Panc1 (cell line): ENCODE measurements at places on chromosomes 11 and 22. TPM values are rescaled to one million over a fixed set of nuclear protein-coding genes. Genes with fewer than 3 reads are reported as not detected.
A peak's percentile ranks its signal among the peaks of the same experiment; 100 is the strongest.

The A4GALT gene
- total RNA-seq, result 6.9 TPM

The C11orf86 gene
- 0.28 TPM for total RNA-seq

The CRACR2B gene
- 132 TPM for total RNA-seq

The PRG2 gene
- total RNA-seq, result not detected

The NFAM1 gene
- 0.41 TPM for total RNA-seq

The FOLR2 gene
- not detected for total RNA-seq

The SYT12 gene
- total RNA-seq, result 0.62 TPM

The MRPL23 gene
- 123 TPM for total RNA-seq

The NCAPH2 gene
- total RNA-seq, result 55.6 TPM

The TRPC6 gene
- total RNA-seq, result not detected

The LRRC74B gene
- total RNA-seq, result not detected

The SYCE3 gene
- total RNA-seq, result not detected

The NLRP14 gene
- 0.08 TPM for total RNA-seq

The PTPRCAP gene
- 0.82 TPM for total RNA-seq

The OR4C12 gene
- total RNA-seq, result not detected

The CCDC15 gene
- total RNA-seq, result 2.8 TPM

GRCh38 chr11:107733518-107733917 is 21.7 kb upstream of the SLN start:
- DNase-seq, result no peak

DNA sequence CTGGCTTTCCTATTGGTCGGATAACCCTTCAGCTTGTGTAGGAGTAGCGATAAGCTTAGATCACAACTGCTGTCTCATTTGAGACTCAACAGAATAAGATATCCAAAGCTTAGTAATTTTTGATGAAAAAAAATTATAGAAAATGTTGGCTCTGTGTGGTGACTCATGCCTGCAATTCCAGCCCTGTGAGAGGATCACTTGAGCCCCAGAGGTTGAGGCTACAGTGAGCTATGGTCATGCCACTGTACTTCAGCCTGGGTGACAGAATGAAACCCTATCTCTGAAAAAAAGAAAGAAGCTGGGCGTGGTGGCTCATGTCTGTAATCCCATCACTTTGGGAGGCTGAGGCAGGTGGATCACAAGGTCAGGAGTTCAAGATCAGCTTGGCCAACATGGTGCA is 55.6 kb upstream of the RRM1 start:
- no peak for DNase-seq

GRCh38 chr11:31958076-31958735 is 132.7 kb upstream of the RCN1 start:
- DNase-seq, result peak; percentile 27

DNA sequence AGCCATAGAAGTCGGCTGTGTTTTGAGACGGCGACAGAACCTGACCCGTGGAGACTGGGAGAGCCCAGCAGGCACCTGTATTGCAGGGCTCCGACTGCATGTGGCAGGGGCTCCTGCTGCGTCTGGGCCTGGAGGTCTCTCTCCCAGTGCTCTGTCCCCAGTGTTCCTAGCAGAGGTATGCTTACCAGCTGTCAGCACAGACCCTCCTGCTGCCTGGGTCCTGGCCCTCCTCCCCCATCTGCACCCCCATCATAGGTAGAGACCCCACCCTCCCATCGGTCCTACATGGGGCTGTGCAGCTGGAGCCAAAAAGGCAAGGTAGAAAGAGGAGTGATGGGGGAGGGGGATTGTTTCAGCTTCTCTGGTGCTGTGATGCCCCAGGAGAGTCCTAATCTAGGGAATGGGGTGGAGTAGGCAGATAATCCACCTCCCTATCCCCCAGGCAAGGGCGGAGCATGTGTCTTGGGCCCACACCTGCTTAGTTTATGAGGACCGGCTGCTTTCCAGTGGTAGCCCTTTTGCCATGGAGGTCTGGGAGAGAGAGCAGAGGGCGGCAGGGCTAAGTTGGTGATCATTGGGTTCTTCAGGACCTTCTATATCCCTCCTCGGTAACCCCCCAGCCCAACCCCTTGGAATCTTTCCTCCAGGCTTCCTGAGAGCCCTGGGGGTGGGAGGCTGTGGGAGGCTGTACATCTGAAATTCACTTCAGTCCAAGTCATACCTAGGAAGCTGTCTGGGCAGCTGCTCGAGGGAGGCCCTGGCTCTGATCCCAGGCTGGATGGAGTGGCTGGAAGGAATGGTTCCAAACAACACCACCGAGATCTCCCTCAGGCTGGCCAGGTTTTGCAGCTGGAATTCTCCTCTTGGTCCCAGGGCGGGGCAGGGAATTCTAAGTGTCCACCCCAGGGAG is 5.3 kb downstream of the SLC7A4 start:
- DNase-seq, result no peak

GRCh38 chr11:28713850-28714249 is 605.7 kb downstream of the METTL15 start:
- DNase-seq, result no peak

- DNase-seq, result no peak
Observed at GRCh38 chr11:86262387-86262786, 17.8 kb downstream of the EED start.

- DNase-seq, result no peak
Observed at GRCh38 chr22:31954535-31955523, 10.5 kb downstream of the YWHAH start.

DNA sequence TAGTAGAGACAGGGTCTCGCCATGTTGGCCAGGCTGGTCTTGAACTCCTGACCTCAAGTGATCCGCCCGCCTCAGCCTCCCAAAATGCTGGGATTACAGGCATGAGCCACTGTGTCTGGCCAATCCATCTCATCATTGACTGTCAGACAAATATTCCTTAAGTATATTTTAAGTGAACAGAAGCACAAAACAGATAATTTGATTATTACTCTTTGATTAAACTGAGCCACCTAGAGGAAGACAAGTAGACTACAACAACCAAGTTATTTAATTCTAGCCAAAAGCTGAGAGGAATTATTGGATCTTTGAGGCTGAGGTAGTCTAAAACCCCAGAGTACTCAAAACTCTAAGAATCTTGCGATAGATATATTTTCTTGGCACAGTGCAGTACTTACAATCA is 1.2 kb downstream of the ACRV1 start:
- DNase-seq, result no peak

DNA sequence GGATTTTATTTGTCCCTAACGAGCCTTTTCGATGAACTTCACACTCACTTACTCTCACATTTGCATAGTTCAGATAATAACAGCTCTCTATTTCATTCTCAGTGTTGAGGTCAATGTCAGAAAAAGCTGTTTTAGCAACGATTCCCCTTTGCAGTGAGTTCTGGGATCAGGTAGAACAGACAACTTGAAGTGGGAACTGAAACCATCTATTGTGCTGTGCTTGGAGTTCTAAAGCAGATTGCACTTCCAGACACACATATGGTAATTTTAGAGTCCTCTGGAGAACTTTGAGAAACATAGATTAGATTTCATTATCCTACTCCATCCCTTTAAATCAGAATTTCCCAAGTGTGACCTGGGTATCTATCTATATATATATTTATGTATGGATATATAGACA is 124.6 kb upstream of the BLID start:
- DNase-seq, result no peak

DNA sequence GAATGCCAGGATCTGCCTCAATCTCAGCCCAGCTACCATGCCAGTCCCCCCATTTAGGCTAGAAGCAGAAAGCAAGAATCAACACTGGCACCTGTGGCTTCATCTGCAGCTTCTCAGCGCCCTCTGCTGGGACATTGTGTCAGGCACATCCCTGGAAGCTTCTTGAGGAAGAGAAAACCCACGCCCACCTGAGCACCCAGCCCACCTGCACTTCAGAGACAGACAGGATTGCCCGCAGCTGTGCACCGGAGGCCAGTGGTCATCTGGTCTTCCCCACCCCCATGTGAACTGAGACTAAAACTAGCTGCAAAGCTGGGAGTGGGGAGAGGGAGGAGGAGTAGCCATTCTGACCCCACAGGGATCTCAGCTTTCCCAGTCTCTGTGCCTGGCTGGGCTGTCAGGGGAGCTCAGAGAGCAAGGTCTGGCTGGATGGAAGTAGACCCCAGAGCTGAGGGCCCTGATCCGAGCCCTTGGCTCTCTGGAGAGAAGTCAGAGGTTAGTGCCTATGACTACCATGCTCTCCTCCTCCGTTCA is 66.8 kb downstream of the FEZ1 start:
- no peak for DNase-seq

DNA sequence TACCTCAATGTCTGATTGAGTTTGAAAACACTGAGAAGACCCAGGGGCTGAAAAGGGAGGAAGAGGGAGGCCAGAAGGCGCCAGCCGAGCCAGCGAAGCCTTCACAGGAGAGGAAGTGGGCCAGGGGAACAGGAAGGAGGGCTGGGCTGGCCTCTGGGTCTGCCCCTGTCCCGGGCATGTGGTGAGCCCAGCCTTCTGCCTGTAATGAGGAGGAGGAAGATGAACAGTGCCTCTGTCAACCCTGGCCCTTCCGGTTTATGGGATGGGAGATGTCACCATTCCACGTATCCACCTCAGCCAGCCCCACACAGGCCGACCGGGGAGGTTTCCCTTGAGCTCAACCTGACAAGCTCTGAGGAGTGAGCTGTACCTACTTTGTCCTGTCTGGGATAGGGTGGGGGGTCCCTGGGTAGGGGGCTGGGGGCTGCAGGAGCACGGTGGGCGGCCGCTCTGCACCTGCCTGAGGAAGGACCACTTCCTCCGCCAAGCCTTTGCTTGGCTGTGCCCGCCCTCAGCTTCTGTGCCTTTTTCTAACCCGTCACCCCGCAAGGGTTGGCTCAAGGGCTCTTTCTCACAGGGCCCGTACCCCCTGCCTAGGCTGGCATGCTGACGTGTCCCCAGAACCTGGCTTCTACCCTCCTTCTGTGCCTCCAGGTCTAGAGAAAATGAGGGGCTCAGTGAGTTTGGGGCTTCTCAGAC is 2.0 kb downstream of the PARVG start:
- no peak for DNase-seq

GRCh38 chr11:82403640-82404305 is 329.9 kb downstream of the FAM181B start:
- no peak for DNase-seq

- no peak for DNase-seq
Observed at GRCh38 chr22:39925909-39926679, 25.2 kb downstream of the GRAP2 start.

- peak; percentile 80 for DNase-seq
Observed at GRCh38 chr11:62171261-62171723, 18.7 kb upstream of the SCGB1D1 start.

- DNase-seq, result no peak
Observed at GRCh38 chr11:46278387-46279125, 1.1 kb downstream of the CREB3L1 start.

- DNase-seq, result no peak
Observed at GRCh38 chr22:18077087-18077638, 627 bp upstream of the PEX26 start.

GRCh38 chr22:18905540-18906409 is at the start of gene DGCR6:
DGCR6 (plus strand) TSS chr22:18906320; CDS start chr22:18906375, 55 bp downstream.
- DNase-seq, result no peak

DNA sequence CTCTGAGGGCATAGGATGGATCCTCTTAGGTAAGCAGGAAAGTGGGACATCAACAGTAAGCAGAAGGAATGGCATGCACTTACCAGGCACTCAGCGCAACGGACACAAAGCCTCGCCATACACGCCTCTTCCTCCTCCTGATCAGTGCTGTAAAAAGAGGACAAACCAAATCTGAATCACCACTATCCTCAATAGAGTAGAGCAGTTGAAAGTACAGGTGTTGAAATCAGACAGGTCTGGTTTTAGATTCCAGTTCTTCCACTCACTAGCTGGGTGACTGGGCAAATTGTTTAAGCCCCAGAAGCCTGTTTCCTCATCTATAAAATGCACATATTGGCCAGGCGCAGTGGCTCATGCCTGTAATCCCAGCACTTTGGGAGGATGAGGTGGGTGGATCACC is 8.6 kb upstream of the JAML start:
- no peak for DNase-seq

GRCh38 chr22:42817556-42817955 is 39.5 kb downstream of the ARFGAP3 start:
- no peak for DNase-seq

DNA sequence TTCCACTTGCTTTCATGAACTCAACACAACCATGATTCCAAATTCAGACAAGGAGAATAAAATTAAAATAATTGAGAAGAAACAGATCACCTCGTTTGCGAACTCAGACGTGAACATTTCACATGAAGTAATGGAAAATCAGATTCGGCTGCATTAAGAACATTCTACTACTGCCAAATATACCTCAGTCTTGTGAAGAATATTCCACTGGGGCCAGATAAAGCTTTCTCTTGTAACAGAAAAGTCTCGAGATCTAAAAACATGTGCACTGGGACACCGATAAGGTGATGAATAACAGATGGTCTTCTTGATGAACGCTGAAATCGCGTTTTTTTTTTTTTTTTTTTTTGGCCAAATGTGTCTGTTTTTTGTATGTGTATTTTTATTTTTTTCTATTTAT is 761.1 kb downstream of the BRD1 start:
- DNase-seq, result no peak

DNA sequence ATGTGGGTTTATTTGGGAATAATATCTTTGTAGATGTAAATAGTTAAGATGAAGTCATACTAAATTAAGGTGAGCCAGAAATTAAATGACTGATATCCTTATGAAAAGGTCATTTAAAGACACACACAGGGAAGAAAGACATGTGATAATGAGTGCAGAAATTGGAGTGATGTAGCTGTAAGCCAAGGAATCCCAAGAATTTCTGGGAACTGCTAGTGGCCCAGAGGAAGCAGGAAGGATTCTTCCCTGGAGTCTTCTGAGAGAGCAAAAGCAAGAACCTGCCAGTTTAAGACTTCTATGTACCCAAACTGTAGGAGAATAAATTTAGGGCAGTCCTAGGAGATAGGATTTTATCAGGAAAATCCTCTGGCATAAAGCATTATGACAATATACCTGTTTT is 66.9 kb downstream of the LRRC4C start:
- no peak for DNase-seq

DNA sequence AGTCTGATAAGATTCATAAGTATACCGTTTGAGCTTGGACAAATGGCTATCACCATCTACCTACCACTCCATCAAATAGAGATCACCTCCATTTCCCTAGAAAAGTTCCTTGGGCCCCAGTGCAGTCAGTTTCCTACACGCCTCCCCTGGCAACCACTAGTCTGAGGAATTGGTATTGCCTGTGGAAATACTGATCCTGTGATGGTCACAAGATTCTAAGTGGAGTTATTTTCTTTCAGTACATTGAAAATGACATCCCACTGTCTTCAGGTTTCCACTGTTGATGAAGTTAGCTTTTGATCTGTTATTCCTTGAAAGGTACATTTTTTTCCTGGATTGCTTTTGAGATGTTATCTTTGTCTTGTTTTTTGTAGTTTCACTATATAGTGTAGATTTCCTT is 4.6 kb upstream of the ACCSL start:
- DNase-seq, result no peak

- DNase-seq, result no peak
Observed at GRCh38 chr11:116335078-116335477, 437.7 kb downstream of the BUD13 start.

DNA sequence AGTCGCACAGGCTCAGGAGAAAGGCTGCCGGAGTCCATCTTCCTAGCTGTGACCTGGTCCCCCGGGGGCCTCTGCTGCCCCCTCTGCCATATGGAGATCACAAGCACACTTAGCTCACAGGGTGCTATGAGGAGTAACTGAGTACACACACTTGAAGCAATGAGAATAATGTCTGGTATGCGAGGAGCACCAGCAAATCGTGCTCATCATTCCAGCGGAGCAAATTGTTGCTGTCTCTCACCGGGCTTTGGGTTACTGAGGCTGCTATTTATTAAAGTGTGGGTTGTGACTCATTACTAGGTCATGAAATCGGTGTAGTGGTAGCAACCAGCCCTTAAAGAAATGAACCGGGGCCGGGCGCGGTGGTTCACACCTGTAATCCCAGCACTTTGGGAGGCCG is 48.1 kb upstream of the EIF3D start:
- peak; percentile 68 for DNase-seq
